Fibroblast of upper back skin (primary cell): ENCODE measurements at places on chromosomes 12 and 14.

GRCh38 chr12:131943389-131943788 lies 6.4 kb upstream of the EP400 start:
- DNase-seq = no peak

- no peak for DNase-seq
Observed at GRCh38 chr12:16453319-16453718, 105.9 kb downstream of the MGST1 start.

GRCh38 chr12:130879212-130879686 lies 7.4 kb downstream of the RAN start:
- DNase-seq = no peak

GRCh38 chr14:44783901-44784300 lies 177.8 kb downstream of the KLHL28 start:
- DNase-seq = no peak

DNA sequence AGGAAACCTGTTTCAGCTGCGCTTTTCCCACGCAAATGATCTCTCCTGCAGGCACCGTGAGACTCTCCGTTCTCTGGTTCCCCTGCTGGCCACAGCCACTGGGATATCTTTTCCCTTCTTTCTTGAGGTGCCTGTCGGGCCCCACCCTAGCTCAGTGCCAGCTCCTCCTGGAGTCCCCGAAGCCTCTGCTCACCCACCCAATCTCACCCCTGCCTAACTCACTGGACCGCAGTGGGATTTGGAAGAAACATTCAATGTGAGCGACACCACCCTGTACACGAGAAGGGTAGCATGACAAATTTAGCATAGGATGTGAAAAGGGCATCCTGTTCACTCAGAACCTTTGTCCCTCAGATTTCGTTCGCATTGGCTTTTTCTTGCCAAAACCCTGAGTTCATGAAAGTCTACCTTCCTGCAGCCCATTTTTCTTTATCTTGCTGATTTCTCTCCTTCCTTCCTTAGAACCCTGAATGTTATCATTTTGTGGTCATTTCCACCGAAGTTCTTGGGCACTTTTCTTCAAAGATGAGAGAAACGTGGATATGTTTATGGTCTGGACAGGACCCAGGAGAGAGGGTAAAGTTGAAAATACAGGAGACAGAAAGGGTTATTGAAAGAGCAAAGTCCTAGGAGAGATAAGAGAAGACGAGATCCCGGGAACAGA lies 63.6 kb upstream of the ELK3 start:
- DNase-seq = no peak

DNA sequence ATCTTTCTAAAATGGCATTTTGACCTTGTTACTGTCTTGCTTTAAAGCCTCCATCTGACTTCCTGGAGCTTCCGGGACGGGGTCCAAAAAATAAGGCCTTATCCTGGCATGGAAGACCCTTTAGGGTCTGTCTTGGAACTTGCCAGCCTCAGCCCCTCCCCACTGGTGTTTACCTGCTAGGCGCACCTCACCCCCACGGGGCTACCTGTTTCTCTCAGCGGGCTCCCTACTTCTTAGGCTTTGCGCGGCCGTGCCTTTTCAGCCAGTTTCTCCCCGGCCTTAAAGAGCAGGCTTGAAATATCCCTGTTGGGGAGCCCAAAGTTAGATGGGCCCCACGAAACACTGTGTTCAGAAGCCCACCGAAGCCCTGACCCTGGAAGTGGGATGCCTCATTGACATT lies 5.1 kb downstream of the RTL1 start:
- DNase-seq = no peak

GRCh38 chr12:88572781-88573549 lies 7.3 kb downstream of the KITLG start:
- peak; percentile 51 for DNase-seq

GRCh38 chr12:131387281-131388163 lies 323.4 kb upstream of the SFSWAP start:
- DNase-seq = no peak

- DNase-seq = no peak
Observed at GRCh38 chr12:12445882-12446181, 89.0 kb downstream of the BORCS5 start.

DNA sequence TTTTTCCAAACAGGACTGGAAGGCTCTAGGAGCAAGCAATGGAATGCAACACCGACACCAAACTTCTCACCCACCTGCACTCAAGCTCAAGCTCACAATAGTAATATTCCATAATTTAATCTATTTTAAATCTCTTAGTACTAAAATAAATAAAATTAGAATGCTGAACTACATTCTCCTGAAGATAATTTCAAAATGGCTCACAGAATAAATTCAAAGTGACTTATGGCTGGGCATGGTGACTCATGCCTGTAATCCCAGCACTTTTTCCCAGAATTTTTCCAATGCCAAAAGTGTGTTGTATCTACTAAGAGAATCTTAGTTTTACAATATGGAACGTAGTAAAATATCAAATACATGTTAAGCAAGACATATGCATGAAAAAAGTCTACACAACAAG lies 31.5 kb downstream of the DUSP16 start:
- DNase-seq = peak; percentile 6

DNA sequence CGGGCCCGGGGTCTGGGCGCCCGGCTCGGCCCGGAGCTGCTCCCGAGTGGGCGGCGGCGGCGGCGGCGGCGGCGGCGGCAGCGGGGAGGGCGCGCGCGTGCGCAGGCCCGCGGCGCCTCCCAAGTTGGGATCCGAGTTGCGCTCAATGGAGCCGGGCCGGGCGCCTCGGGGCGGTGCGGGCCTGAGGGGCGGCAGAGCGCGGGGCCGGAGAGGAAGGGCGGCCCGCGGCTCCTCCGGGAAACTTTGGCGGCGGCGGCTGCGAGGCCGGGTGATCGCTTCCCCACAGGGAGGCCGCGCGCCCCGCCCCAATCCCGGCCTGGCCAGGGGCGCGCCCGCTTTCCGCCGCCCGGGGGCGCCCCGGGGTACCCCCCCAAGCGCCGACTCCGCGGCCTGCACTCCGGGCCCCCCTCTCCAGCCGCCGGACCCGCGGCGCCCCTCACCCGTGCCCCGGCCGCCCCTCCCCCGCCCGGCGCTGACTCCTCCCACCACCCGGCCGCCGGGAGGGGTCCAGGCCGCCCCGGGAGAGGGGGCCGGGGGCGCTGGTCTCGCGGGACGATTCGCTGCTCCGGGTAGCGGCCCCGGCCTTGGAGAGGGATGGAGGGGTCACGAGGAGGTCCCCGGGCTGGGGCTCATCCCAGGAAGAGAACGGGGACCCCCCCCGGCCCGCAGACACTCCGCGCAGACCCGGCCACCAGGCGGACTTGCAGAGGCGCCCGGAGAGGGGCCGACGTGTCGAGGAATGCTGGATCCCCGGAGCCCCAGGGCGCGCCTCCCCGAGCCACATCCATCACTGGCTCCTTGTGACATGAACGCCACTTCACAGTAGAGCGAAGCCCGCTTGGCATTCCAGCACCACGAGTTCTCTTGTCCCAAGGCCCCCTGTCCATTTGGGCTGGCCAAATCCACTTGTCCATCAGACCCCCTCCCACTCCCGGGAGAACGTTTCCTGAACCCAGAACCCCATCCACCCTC lies at the start of gene RILPL1:
TSS of gene RILPL1 (minus strand) at position 48 of the 972 bp plus-strand sequence. CDS start 237 bp downstream, outside the sequence.
- peak; percentile 49 for DNase-seq

GRCh38 chr12:119225454-119225853 lies 46.7 kb downstream of the HSPB8 start:
- DNase-seq = no peak

- no peak for DNase-seq
Observed at GRCh38 chr14:94008234-94008633, 11.1 kb downstream of the CCDC197 start.

DNA sequence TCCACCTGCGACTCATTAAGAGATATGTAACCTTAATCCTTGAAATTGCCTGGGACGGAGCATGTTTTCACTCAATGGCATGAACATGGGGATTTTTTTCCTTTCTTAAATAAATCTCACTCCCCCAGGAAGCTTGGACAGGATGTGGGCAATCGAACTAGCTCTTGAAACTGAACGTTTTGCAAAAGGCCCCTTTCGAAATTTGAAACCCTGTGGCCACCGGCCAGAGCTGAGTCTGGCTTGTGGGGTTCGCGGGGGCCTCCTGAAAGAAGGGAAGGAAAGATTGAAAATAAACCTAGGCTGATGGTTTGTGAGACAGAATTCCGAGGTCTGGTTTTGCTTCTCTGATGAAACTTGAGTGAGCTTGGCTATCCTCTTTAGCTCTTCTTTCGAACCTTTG lies 101.4 kb upstream of the RTL1 start:
- peak; percentile 89 for DNase-seq

DNA sequence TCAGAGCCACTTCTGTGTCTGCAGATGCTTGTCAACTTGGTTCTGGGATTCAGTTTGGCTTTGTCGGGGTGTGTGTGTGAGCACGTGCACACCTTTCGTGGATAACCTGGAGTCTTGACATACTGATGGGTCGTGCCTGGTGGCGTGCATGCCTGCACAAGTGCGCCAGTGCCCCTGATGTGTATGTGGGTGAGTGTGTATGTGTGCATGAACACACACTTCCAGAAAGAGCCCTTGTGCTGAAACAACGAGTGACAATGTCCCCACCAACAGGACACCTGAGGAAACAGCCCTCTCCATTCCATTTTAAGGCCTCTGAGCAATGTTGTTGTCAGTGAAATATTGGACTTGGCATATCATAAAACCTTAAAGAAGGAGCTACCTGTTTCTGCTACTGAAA lies 53.9 kb downstream of the SMUG1 start:
- DNase-seq = no peak

- DNase-seq = no peak
Observed at GRCh38 chr14:24092505-24093206, 1.5 kb upstream of the PCK2 start.

DNA sequence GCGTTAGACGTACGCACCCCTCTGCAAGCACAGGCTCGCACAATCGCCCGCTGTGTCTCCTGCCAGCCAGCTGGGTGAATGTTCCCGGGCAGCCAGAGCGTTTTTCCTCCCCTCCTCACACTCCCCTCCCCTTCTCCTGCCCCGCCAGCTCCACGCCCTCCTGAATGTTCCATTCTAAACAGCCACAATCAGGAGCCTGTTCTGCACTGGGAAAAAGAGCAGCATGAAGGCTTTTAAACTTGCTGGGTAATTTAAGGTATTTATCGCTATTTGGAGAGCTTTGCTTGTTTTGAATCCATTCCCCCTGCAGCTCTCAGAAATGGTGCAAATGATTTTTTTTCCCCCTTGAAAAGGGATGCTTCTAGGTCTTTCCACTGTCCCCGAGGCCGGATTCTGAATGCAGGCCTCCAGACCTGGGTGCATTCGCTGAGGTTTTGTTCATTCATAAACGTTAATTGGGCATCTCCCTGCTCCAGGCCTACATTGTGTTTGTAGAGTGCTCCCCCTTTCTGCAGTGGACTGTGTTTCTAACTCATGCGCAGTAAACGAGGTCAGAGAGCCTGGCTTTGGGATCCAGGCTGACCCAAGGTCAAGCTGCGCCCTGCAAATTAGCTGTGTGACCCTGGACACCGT lies 212.5 kb downstream of the CHST11 start:
- DNase-seq = no peak

DNA sequence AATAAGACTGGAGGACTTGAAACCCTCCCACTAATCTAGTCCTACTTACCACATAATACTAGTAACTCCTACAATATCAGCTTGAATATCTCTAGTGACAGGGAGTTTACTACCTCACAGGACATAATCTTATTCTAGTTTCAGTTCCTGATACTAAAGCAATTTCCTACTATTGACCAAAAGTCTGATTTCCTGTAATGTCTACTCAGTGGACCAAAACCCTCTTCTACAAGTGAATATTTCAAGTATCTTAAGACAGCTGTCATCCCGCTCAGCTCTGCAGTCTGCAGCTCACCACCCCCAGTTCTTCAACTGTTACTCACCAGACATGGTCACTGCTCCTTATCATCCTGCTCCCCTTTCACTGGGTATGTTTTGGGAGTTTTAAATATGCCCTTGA lies 70.8 kb upstream of the TMCC3 start:
- no peak for DNase-seq

- DNase-seq = no peak
Observed at GRCh38 chr12:44777044-44777443, 99.1 kb downstream of the NELL2 start.
